ENCODE measurements at places on chromosomes 5 and 9. TPM values are rescaled to one million over a fixed set of nuclear protein-coding genes. Genes with fewer than 3 reads are reported as not detected.

Gene FRMD3
- 5.6 TPM for total RNA-seq

Gene SLC36A3
- not detected for total RNA-seq

Gene SPINK7
- total RNA-seq: not detected

Gene TMEM215
- total RNA-seq: not detected

Gene ADRB2
- 30.4 TPM for total RNA-seq

Gene WHRN
- 5.0 TPM for total RNA-seq

Gene IRX1
- total RNA-seq: 29.9 TPM

DNA sequence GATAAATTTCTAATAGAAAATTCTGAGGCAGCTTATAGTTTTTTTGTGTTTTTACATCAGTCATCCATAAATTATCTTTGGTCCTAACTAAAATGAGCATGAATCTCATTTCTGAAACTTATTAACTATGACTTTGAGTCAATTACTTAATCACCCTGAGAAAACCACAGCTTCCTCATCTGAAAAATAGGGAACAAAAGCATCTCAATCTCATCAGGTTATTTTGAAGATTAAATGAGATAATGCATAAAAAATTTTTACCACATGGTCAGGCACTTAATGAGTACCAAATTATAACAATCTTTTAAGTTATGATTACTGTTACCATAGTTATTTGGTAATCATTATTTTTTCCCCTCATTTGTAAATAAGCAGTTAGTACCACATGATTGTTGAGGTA lies 279.1 kb downstream of the MAST4 start:
- H3K4me1 ChIP-seq: no peaks in the 10 kb centered on the region
- H3K27me3 ChIP-seq: no peaks in the 10 kb centered on the region
- H3K36me3 ChIP-seq: no peaks in the 10 kb centered on the region
- H3K27ac ChIP-seq: no peak overlapping the region
- H3K4me3 ChIP-seq: no peak overlapping the region

- peak overlapping the region; percentile 67 for H3K27ac ChIP-seq
- no peaks in the 10 kb centered on the region for H3K27me3 ChIP-seq
- peaks cover 14% of the 10 kb centered on the region for H3K4me1 ChIP-seq
- no peaks in the 10 kb centered on the region for H3K36me3 ChIP-seq
- DNase-seq: peak; percentile 48
- no peak overlapping the region for H3K4me3 ChIP-seq
These were observed 18.1 kb downstream of the MYMK start for GRCh38 chr9:133506653-133507038.

- no peaks in the 10 kb centered on the region for H3K4me1 ChIP-seq
- H3K27ac ChIP-seq: no peak overlapping the region
- no peaks in the 10 kb centered on the region for H3K27me3 ChIP-seq
- H3K4me3 ChIP-seq: no peak overlapping the region
- peaks cover 85% of the 10 kb centered on the region for H3K36me3 ChIP-seq
- DNase-seq: peak; percentile 38
These were observed 21.0 kb downstream of the EXOC3 start for GRCh38 chr5:463952-464351.

- H3K36me3 ChIP-seq: no peaks in the 10 kb centered on the region
- no peak overlapping the region for H3K4me3 ChIP-seq
- H3K4me1 ChIP-seq: no peaks in the 10 kb centered on the region
- no peak overlapping the region for H3K27ac ChIP-seq
- no peaks in the 10 kb centered on the region for H3K27me3 ChIP-seq
- no peak for DNase-seq
These were observed 751.7 kb downstream of the TLE1 start for GRCh38 chr9:80937645-80938044.

DNA sequence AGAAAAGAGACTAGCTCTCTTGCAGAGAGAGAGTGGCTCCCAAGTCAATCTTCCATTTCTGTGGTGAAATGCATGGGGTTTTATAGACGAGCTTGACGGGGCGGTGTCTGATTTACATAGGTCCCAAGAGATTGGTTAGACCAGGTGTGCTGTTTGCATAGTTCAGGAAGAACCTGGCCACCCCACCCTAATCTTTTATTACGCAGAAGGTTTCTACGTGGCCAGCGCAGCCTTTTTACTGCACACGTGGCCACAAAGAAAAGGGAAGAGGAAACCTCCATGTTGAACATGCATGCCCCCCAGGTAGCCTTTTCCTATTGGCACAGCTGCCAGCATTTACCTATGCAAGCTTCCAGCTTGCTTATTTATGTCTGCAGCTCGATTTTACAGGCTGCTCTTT lies 92.1 kb downstream of the CAVIN4 start:
- no peaks in the 10 kb centered on the region for H3K36me3 ChIP-seq
- H3K27ac ChIP-seq: no peak overlapping the region
- no peak overlapping the region for H3K4me3 ChIP-seq

DNA sequence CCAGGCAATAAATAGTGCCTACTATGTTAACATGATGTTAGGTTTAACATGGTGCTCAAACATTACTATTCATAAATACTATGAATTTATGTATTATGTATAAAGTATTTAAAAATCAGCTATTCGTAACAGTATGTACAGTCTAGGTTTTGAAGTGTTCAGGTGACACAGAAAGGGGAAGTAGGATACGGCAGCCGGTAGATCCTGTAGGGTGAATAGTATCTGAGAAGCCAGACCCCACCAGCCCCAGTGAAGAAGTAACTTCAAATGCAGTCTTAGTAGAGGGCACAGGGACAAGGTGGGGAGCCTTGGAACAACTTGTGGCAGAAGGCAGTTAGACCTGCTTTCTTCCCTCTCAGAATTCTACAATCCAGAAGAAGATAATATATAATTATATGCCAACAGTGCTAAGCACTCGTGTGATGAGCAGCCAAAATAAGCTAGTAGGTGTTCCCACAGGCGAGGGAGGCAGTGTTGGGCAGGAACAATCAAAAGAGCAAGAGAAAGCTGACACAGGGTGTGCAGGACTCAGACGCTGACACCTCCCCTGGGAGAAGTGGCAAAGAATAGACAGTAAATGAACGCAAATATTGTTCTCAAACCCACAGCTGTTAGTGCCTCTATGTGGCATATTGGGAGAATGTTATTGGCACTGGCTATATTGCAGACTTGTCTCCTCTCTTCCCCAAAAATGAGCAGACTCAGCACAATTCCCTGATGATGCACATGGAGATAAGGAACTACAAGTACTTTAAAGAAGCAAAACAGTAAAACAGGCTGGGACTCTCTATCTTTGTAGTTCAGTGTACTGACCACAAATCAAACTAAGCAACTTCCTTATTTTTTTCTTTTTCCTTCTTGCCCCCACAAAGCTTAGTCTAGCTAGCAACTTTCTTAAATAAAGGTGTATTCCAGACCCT lies 4.6 kb downstream of the ZNF367 start:
- no peak overlapping the region for H3K4me3 ChIP-seq
- no peak overlapping the region for H3K27ac ChIP-seq
- H3K36me3 ChIP-seq: no peaks in the 10 kb centered on the region
- no peaks in the 10 kb centered on the region for H3K27me3 ChIP-seq

DNA sequence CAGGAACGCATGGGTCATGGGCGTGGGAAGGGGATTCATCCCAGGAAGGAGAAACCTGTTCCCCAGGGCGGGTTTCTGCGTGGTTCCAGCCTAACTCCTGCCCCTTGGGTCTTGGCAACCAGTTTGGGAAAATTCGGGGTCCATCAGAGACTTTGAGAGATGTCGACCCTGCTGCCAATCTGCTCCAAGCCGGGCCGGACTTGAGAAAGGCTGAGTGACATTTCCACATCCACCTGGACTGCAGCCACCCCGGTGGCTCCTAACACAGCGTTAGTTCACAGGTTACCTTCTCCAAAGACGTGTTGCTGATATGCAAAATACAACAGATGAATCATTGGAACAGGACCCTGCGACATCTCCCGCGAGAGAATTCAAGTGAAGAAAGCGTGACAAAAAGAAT lies 627.2 kb downstream of the IRX1 start:
- no peak overlapping the region for H3K4me3 ChIP-seq
- no peaks in the 10 kb centered on the region for H3K27me3 ChIP-seq
- H3K4me1 ChIP-seq: no peaks in the 10 kb centered on the region

- no peaks in the 10 kb centered on the region for H3K27me3 ChIP-seq
- H3K4me3 ChIP-seq: no peak overlapping the region
- H3K36me3 ChIP-seq: no peaks in the 10 kb centered on the region
- H3K4me1 ChIP-seq: no peaks in the 10 kb centered on the region
These were observed 104.4 kb downstream of the CETN3 start for GRCh38 chr5:90305041-90305720.

- H3K27me3 ChIP-seq: no peaks in the 10 kb centered on the region
- DNase-seq: no peak
- H3K4me1 ChIP-seq: no peaks in the 10 kb centered on the region
- no peak overlapping the region for H3K4me3 ChIP-seq
- H3K27ac ChIP-seq: no peak overlapping the region
- no peaks in the 10 kb centered on the region for H3K36me3 ChIP-seq
These were observed 220.8 kb upstream of the SLC24A2 start for GRCh38 chr9:20009606-20010005.

DNA sequence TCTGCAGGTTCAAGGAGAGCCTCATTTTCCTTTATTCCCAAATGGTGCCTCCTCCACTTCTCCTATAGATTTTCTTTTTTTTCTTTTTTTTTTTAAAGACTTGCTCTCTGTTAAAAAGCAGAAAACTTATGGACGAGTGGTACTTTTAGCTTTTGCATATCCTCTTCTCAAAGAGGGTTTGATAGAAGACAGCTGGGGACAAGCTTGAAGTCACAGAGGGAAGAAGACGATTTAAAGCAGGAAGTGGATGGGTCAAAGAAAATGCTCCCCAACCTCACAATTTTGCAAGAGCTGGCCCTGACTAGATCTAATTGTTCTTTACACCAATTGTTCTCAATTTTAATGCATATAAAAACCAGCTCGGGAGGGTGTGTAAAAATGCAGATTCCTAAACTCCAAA lies 48.9 kb downstream of the APBA1 start:
- H3K4me3 ChIP-seq: no peak overlapping the region
- no peak for DNase-seq
- H3K4me1 ChIP-seq: no peaks in the 10 kb centered on the region
- H3K36me3 ChIP-seq: no peaks in the 10 kb centered on the region

GRCh38 chr5:78007233-78007632 lies 231.1 kb upstream of the TBCA start:
- no peak overlapping the region for H3K27ac ChIP-seq
- H3K27me3 ChIP-seq: no peaks in the 10 kb centered on the region
- no peak for DNase-seq
- peaks cover 4% of the 10 kb centered on the region for H3K4me1 ChIP-seq
- no peak overlapping the region for H3K4me3 ChIP-seq

DNA sequence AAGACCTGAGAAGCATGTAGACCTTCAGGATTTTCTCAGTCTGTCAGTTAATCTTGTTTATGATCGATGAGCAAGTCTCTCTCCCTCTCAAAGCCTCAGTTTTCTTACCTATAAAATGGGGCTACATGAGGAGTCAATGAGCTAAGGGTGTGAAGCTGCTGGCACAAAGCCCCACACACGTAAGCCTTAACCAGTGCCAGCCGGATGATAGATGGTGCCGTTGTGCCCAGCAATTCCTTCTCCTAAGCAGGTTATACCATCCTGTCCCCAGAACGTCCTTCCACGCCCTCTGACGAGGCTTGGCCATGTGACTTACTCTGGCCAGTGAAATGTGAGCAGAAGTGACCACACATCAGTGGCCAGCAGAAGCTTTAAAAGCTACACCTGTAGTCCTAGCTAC lies 179.0 kb downstream of the C9orf50 start:
- H3K4me3 ChIP-seq: no peak overlapping the region
- DNase-seq: no peak
- H3K4me1 ChIP-seq: peaks cover 15% of the 10 kb centered on the region
- H3K36me3 ChIP-seq: no peaks in the 10 kb centered on the region
- peaks cover 11% of the 10 kb centered on the region for H3K27me3 ChIP-seq
- no peak overlapping the region for H3K27ac ChIP-seq

DNA sequence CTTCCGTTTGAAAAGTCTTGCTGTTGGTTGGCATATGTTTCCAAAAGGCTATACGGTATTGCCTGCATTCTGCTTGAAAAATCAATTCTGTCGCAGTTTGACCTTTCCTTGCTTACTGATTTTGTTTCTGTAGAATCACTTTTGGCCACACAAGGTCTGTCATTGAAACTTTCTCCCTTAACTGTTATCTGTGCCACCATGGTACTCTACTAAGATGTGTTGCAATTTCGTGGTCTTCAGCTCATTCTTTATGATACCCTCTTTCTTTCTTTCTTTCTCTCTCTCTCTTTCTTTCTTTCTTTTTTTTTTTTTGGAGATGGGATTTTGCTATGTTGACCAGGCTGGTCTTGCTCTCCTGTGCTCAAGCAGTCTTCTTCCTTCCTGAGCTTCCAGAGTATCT lies 4.5 kb downstream of the OSTF1 start:
- no peak overlapping the region for H3K27ac ChIP-seq
- H3K4me1 ChIP-seq: peaks cover 75% of the 10 kb centered on the region
- DNase-seq: no peak
- H3K27me3 ChIP-seq: no peaks in the 10 kb centered on the region
- H3K36me3 ChIP-seq: no peaks in the 10 kb centered on the region
- no peak overlapping the region for H3K4me3 ChIP-seq

GRCh38 chr5:79302454-79302853 lies 66.5 kb downstream of the JMY start:
- H3K36me3 ChIP-seq: peaks cover 58% of the 10 kb centered on the region
- H3K27ac ChIP-seq: no peak overlapping the region
- H3K4me3 ChIP-seq: no peak overlapping the region

- peaks cover 20% of the 10 kb centered on the region for H3K4me1 ChIP-seq
- H3K4me3 ChIP-seq: no peak overlapping the region
- H3K27me3 ChIP-seq: no peaks in the 10 kb centered on the region
- no peak overlapping the region for H3K27ac ChIP-seq
- DNase-seq: no peak
These were observed 16.6 kb downstream of the OTULINL start for GRCh38 chr5:14598225-14598624.

- H3K4me3 ChIP-seq: no peak overlapping the region
- no peaks in the 10 kb centered on the region for H3K27me3 ChIP-seq
- peak overlapping the region; percentile 36 for H3K27ac ChIP-seq
- DNase-seq: peak; percentile 23
- H3K36me3 ChIP-seq: no peaks in the 10 kb centered on the region
These were observed 79.6 kb downstream of the TLR4 start for GRCh38 chr9:117783828-117784227.

DNA sequence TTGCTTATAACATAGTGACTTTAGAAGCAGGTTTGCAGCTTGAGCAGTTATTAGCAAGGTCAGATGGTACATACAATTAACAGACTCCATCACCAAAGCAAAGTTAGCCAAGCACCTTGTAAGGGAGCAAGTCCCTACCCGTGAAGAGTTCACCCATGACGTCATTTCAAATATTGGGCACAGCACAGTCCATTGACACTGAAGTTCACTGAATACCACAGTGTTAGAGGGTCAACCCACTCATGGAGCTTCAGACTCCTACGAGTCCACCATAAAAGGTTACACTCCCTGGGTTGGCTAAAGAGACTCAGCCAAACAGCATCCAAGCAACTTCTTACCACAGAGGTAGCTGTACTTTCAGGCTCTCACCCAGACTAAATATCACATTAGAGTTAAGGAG lies 77.5 kb downstream of the GALNT10 start:
- peaks cover 10% of the 10 kb centered on the region for H3K4me1 ChIP-seq
- H3K27me3 ChIP-seq: no peaks in the 10 kb centered on the region
- no peak overlapping the region for H3K27ac ChIP-seq
- DNase-seq: no peak
- no peaks in the 10 kb centered on the region for H3K36me3 ChIP-seq
- no peak overlapping the region for H3K4me3 ChIP-seq

GRCh38 chr9:13674926-13675637 lies 395.6 kb upstream of the MPDZ start:
- DNase-seq: no peak
- H3K4me1 ChIP-seq: no peaks in the 10 kb centered on the region
- no peak overlapping the region for H3K27ac ChIP-seq
- H3K27me3 ChIP-seq: no peaks in the 10 kb centered on the region

GRCh38 chr5:179927824-179928223 lies 20.1 kb upstream of the TBC1D9B start:
- no peaks in the 10 kb centered on the region for H3K36me3 ChIP-seq
- no peak overlapping the region for H3K4me3 ChIP-seq
- no peak overlapping the region for H3K27ac ChIP-seq
- H3K27me3 ChIP-seq: no peaks in the 10 kb centered on the region
